Esophagus squamous epithelium (tissue), 5 donors: ENCODE measurements at places on chromosomes 6 and 20.

- no peak for DNase-seq
Observed at GRCh38 chr6:78831492-78831891, 35.9 kb upstream of the IRAK1BP1 start.

DNA sequence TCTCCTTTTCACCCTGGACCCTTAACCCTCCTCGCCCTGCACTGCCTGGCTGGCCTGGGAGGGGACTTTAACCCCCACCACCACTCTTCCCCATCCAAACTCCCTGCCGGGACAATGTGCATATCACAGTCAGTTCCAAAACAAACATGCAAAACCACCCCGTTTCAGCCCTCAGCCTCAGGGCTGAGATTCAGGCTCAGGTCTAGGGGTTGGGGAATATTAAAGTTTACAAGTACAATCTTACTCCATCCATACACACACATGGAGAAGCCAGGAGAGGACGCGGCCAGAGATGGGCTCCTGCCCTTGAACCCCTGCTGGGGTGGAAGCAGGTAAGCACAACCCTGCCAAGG is 534 bp downstream of the KIAA1755 start:
- DNase-seq, result no peak

GRCh38 chr6:24779416-24780016 is 4.8 kb downstream of the GMNN start:
- no peak for DNase-seq

GRCh38 chr6:42301986-42302385 is 84.3 kb upstream of the MRPS10 start:
- no peak for DNase-seq

DNA sequence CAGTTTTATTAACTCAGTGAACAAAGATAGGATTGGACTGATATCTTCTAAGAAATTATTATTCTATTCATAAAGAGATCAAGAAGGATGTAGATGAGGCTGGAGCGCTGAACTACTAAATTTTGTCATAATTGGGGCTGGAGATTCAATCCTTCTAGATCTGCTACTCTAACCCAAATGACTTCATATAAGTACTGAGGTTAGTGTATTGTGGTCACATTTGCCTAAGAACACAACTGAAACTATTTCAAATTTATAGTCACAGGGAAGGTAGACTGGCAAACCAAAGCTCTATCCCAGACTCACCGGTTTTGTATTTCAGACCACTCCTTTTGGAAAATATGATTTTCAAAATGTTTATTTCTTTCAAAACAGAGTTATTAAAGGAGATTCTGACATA is 96.7 kb downstream of the BMP5 start:
- no peak for DNase-seq

- DNase-seq, result no peak
Observed at GRCh38 chr20:62764156-62764935, 31.9 kb upstream of the MRGBP start.

DNA sequence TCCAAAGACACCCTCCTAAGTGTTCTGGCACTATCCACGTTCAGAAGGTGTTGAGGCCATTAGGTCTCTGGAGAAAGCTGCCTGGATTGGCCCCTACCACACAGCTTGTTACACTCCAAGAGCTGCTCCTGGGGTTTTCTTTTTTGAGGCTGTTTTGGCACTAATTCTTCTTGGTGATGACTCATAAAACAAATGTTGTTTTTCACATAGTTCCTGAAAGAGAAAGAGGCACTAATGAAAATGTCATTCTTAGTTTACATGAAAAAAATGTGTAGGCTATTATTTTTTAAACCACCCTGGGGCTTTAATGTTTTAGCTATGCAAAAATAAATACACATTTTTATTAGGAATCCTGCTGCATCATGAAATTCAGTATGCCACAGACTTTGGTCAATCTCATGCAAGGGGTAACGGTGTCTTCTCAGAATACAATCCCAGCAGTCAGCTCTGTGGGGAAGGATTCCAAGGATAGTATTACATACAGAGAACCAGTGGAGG is 38.1 kb downstream of the TBPL1 start:
- no peak for DNase-seq

GRCh38 chr20:46852313-46852712 is 42.3 kb upstream of the EYA2 start:
- DNase-seq, result no peak

- no peak for DNase-seq
Observed at GRCh38 chr6:97958134-97958533, 675.1 kb upstream of the MMS22L start.

DNA sequence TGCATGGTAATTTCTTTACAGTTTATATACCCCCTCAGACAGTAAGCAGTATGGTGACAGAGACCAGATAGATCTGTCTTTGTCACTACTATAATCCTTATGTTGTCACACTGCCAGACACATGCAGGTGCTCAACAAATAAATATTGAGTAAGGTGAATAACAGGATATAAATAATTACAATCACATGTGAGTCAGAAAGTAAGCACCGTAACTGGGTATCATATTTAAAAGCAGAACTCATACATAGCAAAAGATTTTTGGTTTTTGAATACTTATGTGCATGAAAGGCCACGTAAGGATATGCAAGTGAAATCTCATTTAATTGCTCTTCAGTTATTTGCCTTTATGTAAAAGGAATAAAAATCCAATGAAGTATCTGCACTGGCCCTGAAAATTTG is 17.4 kb downstream of the CNBD2 start:
- DNase-seq, result no peak

DNA sequence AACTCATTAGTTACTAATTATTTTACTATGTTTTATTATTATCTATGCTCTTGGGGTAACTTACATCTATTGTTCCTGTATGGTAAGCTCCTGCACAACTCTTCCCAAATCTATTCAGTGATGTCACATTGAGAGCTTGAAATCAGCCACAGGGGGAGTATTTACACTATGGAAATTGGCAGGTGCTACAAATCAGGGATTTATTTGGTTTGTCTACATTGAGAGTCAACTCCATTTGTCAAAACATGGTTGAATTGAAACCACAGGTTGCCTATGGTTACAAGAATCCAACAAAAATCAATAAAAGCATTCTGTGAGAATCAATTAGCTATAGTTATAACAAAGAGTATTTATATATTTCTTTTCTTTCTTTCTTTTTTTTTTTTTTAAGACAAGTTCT is 3.9 kb upstream of the FITM2 start:
- DNase-seq, result no peak

DNA sequence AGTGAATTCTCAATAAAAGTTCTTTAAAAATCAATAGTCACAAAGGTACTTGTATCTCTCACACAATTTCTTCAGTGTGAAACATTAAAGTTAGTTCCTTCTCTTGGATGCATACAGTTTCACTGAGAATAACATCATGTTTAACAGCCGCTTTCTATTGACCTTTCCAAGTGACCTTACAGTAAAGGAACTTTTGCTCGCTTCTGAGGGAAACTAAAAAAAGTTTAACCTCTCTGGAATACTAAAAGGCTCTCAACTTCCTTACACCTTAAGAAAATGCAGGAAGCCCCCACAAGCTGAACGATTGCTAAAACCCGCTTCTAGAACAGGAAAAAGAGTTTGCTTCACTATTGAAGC is 1.3 kb downstream of the RRAGD start:
- DNase-seq, result no peak

- DNase-seq, result no peak
Observed at GRCh38 chr6:44333273-44333919, 9.1 kb upstream of the SPATS1 start.

GRCh38 chr6:100719883-100720682 is 161.0 kb downstream of the ASCC3 start:
- no peak for DNase-seq

DNA sequence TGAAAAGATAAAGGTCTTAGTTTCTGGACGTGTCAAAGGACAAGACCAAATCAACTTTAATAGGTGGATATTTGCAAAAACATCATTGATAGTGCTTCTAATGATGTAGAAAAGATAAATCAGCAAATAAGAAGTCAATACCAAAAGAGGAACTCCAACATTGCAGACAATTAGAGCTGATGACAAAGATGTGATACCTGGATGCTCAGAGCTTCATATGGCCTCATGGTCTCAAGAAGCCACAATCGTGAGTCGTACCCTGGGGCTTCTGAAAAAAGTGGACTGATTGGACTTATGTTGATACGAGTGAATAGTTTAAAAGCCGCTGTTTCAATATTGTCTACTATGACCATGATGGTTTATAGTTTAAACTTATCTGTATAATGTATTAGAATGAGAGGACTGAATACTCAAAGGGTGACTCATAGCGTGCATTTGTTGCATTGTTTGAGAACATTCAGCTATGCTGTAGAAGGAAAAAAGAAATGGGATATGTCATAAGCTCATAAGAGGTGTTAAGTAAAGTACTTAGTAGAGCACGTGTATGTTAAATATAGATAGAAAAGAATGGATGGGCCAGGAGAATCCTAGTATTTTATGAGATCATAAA is 54.6 kb upstream of the RIPOR2 start:
- no peak for DNase-seq

GRCh38 chr6:136186363-136186762 is 63.7 kb downstream of the MTFR2 start:
- DNase-seq, result no peak

DNA sequence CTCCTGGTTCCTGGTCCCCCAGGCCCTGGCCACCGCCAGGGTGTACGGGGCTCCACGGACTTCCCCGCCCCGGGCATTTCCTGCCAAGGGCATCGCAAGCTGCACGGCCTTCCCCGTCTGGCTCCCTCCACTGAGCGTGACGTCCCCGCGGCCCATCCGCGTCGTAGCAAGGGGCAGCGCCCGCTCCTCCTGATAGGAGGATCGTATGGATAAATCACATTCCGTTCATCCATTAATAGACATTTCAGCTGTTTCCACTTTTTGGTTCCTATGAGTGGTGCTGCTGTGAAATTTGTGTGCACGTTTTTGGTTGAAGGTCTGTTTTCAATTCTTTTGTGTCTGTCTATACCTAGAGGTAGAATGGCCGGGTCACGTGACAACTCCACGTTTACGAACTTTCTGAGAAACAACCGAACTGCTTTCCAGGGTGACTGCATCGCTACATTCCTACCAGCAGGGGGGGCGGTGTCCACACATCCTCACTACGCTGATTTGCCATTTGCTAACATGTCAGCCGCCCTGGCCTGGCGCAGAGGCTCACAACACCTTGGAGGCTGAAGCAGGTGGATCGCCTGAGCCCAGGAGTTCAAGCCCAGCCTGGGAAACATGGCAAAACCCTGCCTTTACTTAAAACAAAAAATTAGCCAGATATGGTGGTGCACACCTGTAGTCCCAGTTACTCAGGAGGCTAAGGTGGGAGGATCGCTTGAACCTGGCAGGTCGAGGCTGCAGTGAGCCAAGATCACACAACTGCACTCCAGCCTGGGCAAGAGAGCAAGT is 37.7 kb downstream of the KCNQ2 start:
- no peak for DNase-seq

DNA sequence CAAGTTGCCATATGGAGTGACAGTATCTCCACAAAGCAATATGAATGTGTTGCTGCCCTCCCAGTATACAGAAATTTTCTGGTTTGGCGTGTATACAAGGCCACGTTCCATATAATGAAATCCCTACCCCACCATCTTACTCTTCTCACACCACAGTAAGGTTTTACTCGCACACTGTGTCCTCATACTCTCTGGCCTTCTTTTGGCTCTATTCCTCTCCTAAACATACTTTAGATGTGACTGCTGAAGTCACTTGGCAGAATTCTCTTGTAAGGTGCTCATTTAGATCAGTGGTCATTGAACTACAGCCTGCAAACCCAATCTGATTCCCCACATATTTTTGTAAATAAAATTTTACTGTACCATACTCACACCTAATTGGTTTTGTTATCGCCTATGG is 123.2 kb downstream of the RFPL4B start:
- no peak for DNase-seq

DNA sequence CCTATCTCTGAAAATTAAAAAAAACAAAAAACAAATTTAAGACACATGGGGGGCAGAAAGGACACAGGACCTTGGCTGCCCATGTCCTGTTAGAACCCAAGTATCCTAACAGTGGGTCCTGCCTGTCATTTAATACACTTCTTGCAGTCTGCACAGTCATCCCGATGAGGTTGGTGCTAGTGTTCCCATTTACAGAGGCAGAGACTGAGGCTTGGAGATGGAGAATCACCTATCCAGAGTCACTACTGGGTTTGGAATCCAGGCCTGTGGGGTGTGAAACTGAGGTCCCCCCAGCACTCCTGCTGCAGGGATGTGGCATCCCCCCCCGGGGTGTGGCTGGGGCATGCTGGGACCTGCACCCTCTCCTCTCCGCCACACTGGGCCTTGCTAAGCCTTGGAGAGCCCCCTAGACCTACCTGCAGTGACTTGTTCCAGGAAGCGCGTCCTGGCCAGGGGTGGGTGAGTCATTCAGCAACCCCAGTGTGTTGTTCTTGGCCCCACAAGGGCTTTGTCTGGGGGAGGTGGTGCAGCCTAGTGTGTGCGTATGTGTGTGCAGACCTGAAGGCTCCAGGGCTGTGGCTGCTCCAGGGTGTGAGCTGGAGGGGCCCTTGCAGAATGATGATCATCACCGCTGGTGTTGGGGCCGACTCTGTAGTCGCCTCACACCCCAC is 49.7 kb downstream of the BCAS4 start:
- DNase-seq, result no peak

- DNase-seq, result no peak
Observed at GRCh38 chr6:87701344-87701675, 723 bp downstream of the AKIRIN2 start.

- DNase-seq, result no peak
Observed at GRCh38 chr6:89941763-89942497, 47.7 kb downstream of the GJA10 start.

GRCh38 chr6:17935188-17936149 is 52.0 kb downstream of the KIF13A start:
- no peak for DNase-seq

- DNase-seq, result no peak
Observed at GRCh38 chr6:142850679-142851423, 94.1 kb downstream of the HIVEP2 start.

- DNase-seq, result no peak
Observed at GRCh38 chr6:131163886-131164285, 28.6 kb downstream of the AKAP7 start.

- no peak for DNase-seq
Observed at GRCh38 chr6:106716966-106717365, 87.6 kb downstream of the QRSL1 start.

DNA sequence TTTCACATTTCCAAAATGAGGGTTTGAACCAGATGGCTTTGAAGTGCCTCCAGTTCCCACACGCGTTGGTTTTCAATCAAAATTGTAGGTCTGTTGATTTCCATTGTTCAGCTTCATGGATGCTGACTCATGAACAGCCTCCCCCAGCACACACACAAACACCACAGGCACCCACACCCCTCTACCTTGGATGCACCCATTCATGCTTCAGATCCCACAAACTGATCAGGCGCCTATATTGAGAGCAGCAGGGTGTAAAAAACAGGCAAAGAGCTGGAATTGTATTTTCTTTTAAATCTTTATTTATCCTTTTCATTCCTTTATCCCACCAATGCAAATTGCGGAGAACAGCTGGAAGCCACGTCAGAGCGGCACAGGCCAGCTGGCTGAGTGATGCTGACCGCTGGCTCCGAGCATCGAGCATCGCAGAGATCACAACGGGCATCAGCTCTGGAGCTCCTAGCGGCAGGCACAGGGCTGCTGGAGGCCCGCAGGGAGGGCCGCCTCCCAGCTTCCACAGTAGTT is 29.3 kb upstream of the TBC1D7 start:
- no peak for DNase-seq

GRCh38 chr6:157669323-157669722 is 153.7 kb upstream of the SNX9 start:
- no peak for DNase-seq
